ENCODE measurements at places on chromosomes 6 and 20. TPM values are rescaled to one million over a fixed set of nuclear protein-coding genes. Genes with fewer than 3 reads are reported as not detected.

DNA sequence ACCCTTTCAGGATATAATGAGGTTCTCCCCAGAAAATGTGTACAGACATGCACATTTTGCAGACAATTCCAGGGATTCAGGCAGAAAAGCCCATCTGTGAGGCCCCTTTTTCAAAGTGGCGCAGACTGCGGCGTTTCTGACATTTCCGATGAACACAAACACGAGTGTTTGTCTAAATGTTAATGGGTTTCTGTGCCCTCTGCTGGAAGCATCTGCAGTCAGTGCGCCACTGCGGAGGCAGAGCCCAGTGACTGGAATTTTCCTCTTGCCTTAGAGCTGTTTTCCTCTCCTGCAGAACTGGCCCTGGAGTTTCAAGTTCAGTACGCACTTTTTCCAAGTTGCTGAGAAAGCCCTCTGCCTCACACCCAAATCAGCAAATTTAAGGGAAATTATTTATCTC lies 15.3 kb downstream of the ANKRD60 start:
- no peak for DNase-seq

DNA sequence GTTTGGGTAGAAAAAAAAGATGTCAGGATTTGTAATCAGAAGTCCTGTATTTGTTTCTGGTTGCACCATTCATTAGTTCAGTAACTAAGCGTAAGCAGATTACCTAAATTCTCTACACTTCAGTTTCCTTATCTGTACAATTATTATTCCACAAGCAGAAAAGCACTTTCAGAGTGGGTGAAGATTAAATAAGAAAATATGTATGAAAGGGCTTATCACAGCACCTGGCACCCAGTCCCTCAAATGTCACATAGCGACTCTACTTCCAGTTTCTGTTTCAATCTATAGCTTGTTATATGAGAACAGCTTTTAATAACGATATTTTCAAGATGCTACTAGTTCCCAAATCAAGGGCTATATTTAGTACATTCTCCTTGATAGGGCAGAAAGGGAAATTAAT lies 31.4 kb downstream of the RGS17 start:
- no peak for DNase-seq

GRCh38 chr6:122005661-122006060 lies 393.8 kb upstream of the HSF2 start:
- DNase-seq: no peak

GRCh38 chr20:1861347-1861976 lies 33.7 kb upstream of the SIRPA start:
- DNase-seq: no peak

GRCh38 chr20:15699431-15700146 lies 873.7 kb downstream of the KIF16B start:
- DNase-seq: no peak

- DNase-seq: no peak
Measured at GRCh38 chr20:33769043-33769442, 37.2 kb downstream of the ZNF341 start.

DNA sequence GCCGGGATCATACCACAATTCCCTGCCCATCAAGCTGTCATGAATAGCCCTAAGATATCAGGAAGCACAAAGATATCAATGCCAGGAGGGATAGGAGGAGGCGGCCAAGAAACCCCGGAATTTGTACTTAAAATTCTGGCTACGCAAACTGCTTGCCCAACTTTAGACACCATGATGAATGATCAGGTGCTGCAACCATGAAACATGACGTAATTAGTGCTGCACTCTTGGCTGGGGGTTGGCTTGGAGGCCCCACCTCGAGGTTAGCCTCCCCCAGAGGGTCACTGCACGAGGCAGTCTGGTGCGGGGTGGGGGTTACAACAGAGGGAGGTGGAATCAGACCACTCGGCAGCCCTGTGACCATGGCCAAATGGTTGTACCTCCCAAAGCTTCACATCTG lies 8.9 kb downstream of the SIRPA start:
- DNase-seq: no peak

DNA sequence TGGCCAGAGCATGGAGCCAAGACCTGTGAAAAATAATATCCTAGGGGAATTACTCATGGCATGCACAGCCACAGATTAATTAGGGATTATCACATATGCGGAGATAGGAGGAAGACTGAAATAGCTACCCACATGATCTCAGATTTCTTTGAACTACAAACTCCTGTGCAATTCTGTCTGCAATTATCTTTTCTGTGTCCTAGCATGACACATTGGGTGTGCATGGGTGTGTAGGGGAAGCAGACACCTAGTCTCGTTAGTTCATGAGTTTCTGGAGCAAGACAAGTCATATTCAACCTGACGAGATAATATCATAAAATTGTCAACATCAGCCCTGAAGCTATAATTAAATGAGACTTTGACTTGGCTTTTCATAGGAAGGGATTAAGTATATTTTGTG lies 3.6 kb upstream of the SLC17A4 start:
- no peak for DNase-seq

- no peak for DNase-seq
Measured at GRCh38 chr6:106666282-106667021, 37.1 kb downstream of the QRSL1 start.

DNA sequence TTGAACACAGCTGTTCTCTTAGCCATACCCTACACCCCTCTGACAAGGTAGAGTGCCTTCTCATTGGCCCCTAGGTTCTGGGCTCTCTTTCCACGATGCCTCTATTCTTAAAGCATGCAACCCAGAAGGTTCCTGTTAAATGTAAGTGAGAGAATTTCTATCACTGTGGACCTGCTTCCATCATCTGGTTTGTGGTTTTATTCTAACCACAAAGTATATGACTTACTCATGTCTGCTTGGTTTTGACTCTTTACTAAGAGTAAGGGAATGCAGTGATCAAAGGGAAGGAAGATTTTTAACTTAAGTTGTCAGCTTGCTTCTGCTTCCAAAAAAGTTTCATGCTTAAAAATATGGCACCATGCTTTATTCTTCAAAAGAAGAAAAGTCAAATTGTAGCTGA lies 80.2 kb downstream of the ANKEF1 start:
- no peak for DNase-seq

DNA sequence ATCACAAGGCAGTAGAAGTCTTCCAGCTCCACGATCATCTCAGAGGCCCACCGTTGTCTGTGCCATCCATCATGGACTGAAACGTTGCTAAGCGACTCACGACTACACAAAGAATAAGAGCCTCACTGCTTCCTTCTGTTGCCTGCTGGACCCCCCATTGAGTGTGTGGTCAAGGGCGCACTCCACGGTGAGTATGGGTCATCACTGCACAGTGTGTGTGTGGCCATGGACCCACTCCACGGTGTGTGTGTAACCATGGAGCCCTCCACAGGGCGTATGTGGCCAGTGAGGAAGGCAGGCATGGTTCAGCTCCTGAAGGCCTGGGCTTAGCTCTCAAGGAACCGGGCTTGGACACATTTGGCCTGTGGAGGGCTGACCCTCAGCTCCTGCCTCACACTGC lies 123.4 kb upstream of the AFDN start:
- DNase-seq: no peak

- DNase-seq: no peak
Measured at GRCh38 chr6:89842228-89842627, 12.5 kb downstream of the CASP8AP2 start.

DNA sequence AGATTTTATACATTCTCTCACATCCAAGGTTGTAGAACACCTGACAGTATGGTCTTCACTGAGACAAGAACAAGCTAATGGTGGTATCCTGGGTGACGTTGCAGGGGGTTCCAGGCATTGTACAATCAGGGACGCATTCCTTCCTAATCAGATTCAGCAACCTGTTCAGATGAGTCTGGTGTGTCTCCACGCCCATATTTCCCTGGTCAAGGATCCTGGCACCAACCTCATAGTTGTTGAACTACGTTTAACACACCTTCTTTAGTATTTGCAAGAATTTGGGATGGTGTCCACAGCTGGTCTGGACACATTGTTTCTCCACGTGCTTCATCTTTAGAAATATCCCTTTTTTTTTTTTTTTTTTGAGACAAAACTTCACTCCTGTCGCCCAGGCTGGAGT lies 161.0 kb upstream of the CDYL start:
- DNase-seq: no peak

- DNase-seq: no peak
Measured at GRCh38 chr6:15715851-15716250, 53.0 kb upstream of the DTNBP1 start.

GRCh38 chr6:111985202-111985731 lies 68.6 kb upstream of the CCN6 start:
- no peak for DNase-seq

- no peak for DNase-seq
Measured at GRCh38 chr6:154791556-154792317, 58.5 kb downstream of the SCAF8 start.

GRCh38 chr20:33686984-33687366 lies 790 bp upstream of the E2F1 start:
- DNase-seq: no peak

DNA sequence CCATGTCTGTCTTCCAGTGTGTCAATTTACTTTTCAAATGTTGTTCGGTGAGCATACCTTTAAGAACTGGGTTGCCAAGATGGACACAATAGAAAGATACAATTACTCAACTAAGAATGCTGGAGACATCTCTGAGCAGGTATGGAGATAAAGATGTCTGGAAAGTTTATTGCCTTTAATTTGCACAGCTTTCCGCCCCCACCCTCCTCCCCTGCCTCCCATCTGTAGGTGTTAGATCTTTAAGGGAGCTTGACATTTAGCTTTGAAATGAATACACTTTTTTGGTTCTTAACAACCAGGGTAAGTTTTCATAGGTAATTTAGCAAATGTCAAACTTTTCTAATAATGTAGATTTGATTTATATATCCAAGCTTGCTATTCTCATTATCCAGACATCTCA lies 104.4 kb downstream of the BTBD3 start:
- no peak for DNase-seq

DNA sequence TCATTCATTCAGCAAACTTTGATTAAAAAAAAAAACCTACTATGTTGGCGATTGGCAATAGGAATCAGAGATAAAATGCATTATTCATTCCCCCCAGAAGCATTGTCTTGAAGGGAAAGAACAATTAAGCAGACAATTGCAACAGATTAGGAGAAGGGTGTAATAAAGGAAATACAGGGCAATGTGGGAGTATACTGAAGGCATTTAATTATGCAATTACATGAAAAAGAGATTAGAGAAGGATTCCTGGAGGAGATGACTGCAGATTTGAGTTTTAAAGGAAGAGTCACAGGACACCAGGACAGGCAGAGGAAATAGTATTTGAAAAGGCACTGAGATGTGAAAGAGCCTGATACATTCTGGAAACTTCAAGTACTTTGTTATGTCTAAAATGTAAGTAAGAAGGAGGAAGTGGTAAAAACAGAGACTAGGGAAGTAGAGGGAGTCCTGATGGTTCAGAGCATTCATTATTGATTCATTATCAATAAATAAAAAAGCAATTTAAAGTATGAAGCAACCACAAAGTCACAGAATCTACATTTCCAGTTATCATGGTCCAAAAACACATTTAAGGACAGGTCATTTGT lies 43.7 kb downstream of the THEMIS start:
- no peak for DNase-seq

The LGSN gene
- total RNA-seq: not detected

The SRSF3 gene
- total RNA-seq: 526 TPM

The STMND1 gene
- total RNA-seq: not detected

The WFDC5 gene
- total RNA-seq: not detected

Data from natural killer cell (primary cell).